NCI-H510A treated with DMSO at 0.1 percent for 48 hours (cell line): ENCODE measurements at places on chromosomes 6 and 20.

DNA sequence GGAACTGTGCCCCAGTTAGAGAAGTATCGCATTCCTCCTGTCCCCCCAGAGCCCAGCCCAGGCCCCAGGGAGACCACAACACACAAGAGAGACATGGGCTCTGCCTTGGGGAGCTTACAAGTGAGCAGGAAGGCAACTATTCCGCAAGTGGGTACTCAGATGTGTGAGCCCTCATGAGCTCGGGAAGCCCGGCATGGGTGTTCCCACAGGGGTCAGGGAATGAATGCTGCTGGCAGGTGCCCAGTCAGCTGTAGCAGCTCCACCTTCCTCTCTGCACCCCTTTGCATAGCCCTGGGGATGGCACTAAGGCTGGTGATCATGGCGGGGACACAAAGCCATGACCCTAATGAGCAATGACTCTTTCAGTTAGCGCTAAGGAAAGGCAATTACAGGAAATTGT is 194.1 kb downstream of the SYNDIG1 start:
- DNase-seq, result no peak

- no peak for DNase-seq
Observed at GRCh38 chr6:158524311-158524710, 35.6 kb upstream of the TMEM181 start.

DNA sequence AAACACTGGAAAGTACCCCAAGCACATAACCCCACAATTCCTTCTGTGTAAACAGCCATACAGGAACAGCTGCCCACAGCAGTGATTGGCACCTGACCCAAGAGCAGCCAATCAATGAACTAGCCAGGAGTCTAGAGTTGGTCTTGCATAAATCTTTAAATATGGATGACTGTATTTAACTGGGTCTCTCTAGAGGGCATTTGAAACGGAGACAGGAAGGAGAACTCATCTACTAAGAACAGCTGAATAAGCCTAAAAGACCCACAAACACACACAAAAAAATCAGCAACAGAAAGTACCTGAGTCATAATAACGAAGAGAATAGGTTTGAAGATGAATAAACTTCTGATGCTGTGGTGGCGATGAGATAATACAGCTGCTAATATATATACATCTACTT is 49.0 kb upstream of the ASF1A start:
- no peak for DNase-seq

- no peak for DNase-seq
Observed at GRCh38 chr6:5453546-5453945, 192.2 kb downstream of the FARS2 start.

- DNase-seq, result no peak
Observed at GRCh38 chr6:119065955-119066354, 12.5 kb downstream of the FAM184A start.
